Endodermal cell (in vitro differentiated cells): ENCODE measurements at places on chromosomes 4 and X.

- H3K27me3 ChIP-seq = no peaks in the 10 kb centered on the region
- no peak overlapping the region for H3K27ac ChIP-seq
- DNase-seq = no peak
- H3K36me3 ChIP-seq = no peaks in the 10 kb centered on the region
- no peak overlapping the region for H3K4me3 ChIP-seq
- H3K4me1 ChIP-seq = no peaks in the 10 kb centered on the region
Observed at GRCh38 chr4:64777286-64777685, 368.0 kb upstream of the TECRL start.

DNA sequence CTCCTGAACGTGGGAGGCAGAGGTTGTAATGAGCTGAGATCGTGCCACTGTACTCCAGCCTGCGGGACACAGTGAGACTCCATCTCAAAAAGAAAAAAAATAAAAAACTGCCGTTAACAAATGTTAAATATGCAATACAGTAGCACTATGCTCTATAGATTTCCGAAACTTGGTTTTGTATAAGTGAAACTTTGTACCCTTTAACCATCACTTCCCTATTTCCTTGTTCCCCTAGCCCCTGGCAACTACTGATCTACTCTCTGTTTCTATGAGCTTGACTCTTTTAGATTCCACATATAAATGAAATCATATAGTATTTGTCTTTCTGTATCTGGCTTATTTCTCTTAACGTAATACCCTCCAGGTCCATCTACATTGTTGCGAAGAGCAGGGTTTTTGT is 74.1 kb downstream of the TAB3 start:
- no peaks in the 10 kb centered on the region for H3K27me3 ChIP-seq
- H3K4me3 ChIP-seq = no peak overlapping the region
- no peak for DNase-seq
- no peaks in the 10 kb centered on the region for H3K36me3 ChIP-seq
- no peak overlapping the region for H3K27ac ChIP-seq

DNA sequence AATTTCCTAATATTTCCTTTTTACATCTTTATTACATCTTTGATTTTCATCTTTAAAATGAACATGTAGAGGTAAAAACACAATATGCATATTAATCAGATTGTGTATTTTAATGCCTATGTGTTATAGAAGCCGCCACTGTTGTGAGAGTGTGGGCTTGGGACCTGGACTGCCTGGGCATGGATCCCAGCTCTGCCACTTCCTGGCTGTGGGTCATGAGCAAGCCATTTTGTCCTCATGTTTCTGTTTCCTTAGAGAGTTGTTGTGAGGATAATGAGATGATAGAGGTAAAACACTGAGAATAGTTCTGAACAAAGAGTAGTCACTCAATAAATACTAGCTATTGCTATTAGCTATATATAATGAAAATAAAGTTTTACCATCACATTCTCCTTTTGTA is 38.4 kb upstream of the SCOC start:
- H3K4me1 ChIP-seq = no peaks in the 10 kb centered on the region
- no peak overlapping the region for H3K4me3 ChIP-seq
- H3K27ac ChIP-seq = no peak overlapping the region
- H3K27me3 ChIP-seq = no peaks in the 10 kb centered on the region
- no peak for DNase-seq

GRCh38 chr4:147789596-147789995 is 57.7 kb downstream of the ARHGAP10 start:
- DNase-seq = no peak
- no peak overlapping the region for H3K27ac ChIP-seq
- peaks cover 7% of the 10 kb centered on the region for H3K4me1 ChIP-seq
- H3K36me3 ChIP-seq = no peaks in the 10 kb centered on the region

- H3K27ac ChIP-seq = no peak overlapping the region
- H3K27me3 ChIP-seq = no peaks in the 10 kb centered on the region
- no peak overlapping the region for H3K4me3 ChIP-seq
- DNase-seq = no peak
Observed at GRCh38 chr4:68997040-68997439, 45.4 kb upstream of the UGT2A3 start.

- H3K36me3 ChIP-seq = peaks cover 60% of the 10 kb centered on the region
- DNase-seq = peak; percentile 31
- no peak overlapping the region for H3K27ac ChIP-seq
- no peaks in the 10 kb centered on the region for H3K27me3 ChIP-seq
- H3K4me3 ChIP-seq = no peak overlapping the region
Observed at GRCh38 chrX:1597345-1598020, 6.1 kb downstream of the AKAP17A start.

DNA sequence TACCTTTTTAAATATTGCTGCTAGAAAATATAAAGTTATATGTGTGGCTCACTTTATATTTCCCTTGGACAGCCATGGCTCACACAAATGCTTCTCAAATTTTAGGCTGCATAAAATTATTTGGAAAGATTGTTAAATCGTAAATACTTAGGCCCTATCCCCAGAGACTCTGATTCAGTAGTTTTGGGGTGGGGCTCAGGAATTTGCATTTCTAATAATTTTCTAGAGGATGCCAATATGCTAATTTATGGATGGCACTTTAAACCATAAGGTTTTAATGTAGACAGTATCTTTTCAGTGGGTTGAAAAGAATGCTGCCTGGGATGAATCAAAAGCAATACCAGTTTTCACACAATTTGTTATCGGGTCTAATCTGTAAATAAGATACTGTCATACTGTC is 49.7 kb downstream of the RAP1GDS1 start:
- no peak overlapping the region for H3K27ac ChIP-seq
- no peaks in the 10 kb centered on the region for H3K36me3 ChIP-seq
- no peaks in the 10 kb centered on the region for H3K4me1 ChIP-seq
- no peaks in the 10 kb centered on the region for H3K27me3 ChIP-seq
- DNase-seq = no peak
- H3K4me3 ChIP-seq = no peak overlapping the region

- H3K4me3 ChIP-seq = no peak overlapping the region
- no peaks in the 10 kb centered on the region for H3K36me3 ChIP-seq
- no peak for DNase-seq
- no peaks in the 10 kb centered on the region for H3K4me1 ChIP-seq
Observed at GRCh38 chr4:168667921-168668320, 171.1 kb downstream of the PALLD start.

- H3K36me3 ChIP-seq = no peaks in the 10 kb centered on the region
- no peak overlapping the region for H3K4me3 ChIP-seq
- no peak for DNase-seq
- no peak overlapping the region for H3K27ac ChIP-seq
- H3K27me3 ChIP-seq = no peaks in the 10 kb centered on the region
Observed at GRCh38 chrX:13360146-13360545, 40.3 kb upstream of the ATXN3L start.

DNA sequence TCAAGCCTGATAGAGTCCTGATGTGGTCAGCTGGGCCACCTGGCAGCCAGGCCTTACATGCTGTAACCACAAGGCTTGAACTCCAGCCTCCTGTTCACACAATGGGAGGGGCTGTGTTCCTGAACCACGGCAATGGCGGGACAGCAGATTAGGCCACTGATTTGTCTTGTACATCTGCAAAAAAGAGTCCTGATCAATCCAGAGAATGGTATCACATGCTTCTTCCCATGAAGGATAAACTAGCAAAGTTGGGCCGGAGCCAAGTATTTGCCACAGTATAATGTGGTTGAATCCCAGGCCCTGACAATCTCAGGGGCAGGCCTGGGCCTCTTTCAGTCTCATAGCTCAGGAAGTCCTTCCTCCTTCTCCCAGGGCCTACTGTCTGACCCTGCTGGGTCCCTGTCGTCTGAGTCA is 2182.5 kb upstream of the AGA start:
- DNase-seq = peak; percentile 48
- no peak overlapping the region for H3K27ac ChIP-seq
- H3K4me1 ChIP-seq = no peaks in the 10 kb centered on the region
- H3K36me3 ChIP-seq = no peaks in the 10 kb centered on the region
- no peaks in the 10 kb centered on the region for H3K27me3 ChIP-seq

GRCh38 chr4:2835978-2836377 is 7.7 kb upstream of the ADD1 start:
- no peak overlapping the region for H3K27ac ChIP-seq
- peaks cover 27% of the 10 kb centered on the region for H3K36me3 ChIP-seq
- DNase-seq = no peak

DNA sequence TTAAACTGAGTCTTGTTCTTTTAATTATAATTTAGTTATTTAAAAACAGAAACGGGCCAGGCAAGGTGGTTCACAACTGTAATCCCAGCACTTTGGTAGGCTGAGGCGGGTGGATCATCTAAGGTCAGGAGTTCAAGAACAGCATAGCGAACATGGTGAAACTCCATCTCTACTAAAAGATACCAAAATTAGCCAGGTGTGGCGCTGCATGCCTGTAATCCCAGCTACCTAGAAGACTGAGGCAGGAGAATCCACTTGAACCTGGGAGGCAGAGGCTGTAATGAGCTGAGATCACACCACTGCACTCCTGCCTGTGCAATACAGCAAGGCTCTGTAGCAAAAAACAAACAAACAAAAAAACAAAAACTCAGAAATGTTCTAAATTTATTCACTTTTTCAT is 852.9 kb downstream of the TECRL start:
- no peaks in the 10 kb centered on the region for H3K27me3 ChIP-seq
- no peaks in the 10 kb centered on the region for H3K36me3 ChIP-seq
- no peak overlapping the region for H3K27ac ChIP-seq

- no peaks in the 10 kb centered on the region for H3K27me3 ChIP-seq
- H3K36me3 ChIP-seq = no peaks in the 10 kb centered on the region
- H3K27ac ChIP-seq = peak overlapping the region; percentile 38
- no peaks in the 10 kb centered on the region for H3K4me1 ChIP-seq
- no peak overlapping the region for H3K4me3 ChIP-seq
Observed at GRCh38 chrX:4181782-4182407, 468.4 kb upstream of the PRKX start.

DNA sequence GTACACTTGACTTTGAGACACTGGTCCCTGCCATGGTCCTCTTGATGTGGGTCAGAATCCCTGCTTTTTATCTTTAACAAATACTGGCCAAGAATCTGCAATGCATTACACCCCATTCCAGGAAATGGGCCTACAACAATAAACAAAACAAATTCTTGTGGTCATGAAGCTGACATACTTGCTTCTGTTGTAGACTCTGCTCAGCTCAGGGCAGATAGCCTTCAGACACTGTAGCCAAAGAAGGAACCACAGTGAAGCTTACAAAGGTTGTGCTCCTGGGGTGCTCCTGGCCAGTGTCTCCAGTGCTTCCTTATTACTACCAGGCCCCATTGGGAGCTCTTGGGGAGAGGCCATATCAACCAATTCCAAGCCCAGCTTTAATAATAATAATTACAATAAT is 21.8 kb downstream of the KIAA1210 start:
- DNase-seq = no peak
- H3K27me3 ChIP-seq = no peaks in the 10 kb centered on the region
- H3K4me3 ChIP-seq = no peak overlapping the region
- no peaks in the 10 kb centered on the region for H3K36me3 ChIP-seq

- H3K4me3 ChIP-seq = no peak overlapping the region
- H3K4me1 ChIP-seq = no peaks in the 10 kb centered on the region
- H3K27me3 ChIP-seq = no peaks in the 10 kb centered on the region
- peak; percentile 21 for DNase-seq
- no peak overlapping the region for H3K27ac ChIP-seq
Observed at GRCh38 chr4:184358521-184359232, 115.7 kb downstream of the IRF2 start.

GRCh38 chrX:124501586-124501985 is 155.2 kb downstream of the SH2D1A start:
- DNase-seq = no peak
- H3K36me3 ChIP-seq = no peaks in the 10 kb centered on the region

- H3K27ac ChIP-seq = no peak overlapping the region
- H3K4me1 ChIP-seq = no peaks in the 10 kb centered on the region
- peaks cover 74% of the 10 kb centered on the region for H3K36me3 ChIP-seq
- H3K27me3 ChIP-seq = no peaks in the 10 kb centered on the region
Observed at GRCh38 chr4:81432825-81433224, 38.9 kb downstream of the RASGEF1B start.
